ENCODE measurements at places on chromosomes 5 and 9.

- no peak for DNase-seq
Measured at GRCh38 chr9:128684065-128684324, 5.0 kb upstream of the SET start.

DNA sequence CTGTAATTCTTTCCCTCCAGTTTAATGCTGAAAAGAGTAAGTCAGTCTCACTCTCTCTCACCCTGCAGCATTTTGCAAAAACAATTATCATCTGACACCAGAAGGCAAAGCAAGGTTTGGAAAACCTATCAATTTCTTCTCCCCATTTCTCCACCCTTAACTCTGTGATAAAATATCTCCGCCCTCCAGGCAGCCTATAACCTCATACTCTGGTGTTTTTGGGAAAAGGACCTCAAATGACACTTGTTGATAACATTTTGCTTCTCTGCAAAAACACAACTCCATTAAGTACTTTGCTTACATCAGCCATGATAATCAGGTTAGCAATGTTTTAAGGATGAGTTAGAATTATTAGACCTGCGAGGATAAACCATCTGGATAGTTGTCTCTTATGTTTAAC, 2.3 kb downstream of the ANKH start:
- DNase-seq: no peak

- DNase-seq: no peak
Measured at GRCh38 chr5:1105350-1106265, 6.3 kb downstream of the SLC12A7 start.

- DNase-seq: no peak
Measured at GRCh38 chr5:113808956-113809355, 295.5 kb downstream of the YTHDC2 start.

DNA sequence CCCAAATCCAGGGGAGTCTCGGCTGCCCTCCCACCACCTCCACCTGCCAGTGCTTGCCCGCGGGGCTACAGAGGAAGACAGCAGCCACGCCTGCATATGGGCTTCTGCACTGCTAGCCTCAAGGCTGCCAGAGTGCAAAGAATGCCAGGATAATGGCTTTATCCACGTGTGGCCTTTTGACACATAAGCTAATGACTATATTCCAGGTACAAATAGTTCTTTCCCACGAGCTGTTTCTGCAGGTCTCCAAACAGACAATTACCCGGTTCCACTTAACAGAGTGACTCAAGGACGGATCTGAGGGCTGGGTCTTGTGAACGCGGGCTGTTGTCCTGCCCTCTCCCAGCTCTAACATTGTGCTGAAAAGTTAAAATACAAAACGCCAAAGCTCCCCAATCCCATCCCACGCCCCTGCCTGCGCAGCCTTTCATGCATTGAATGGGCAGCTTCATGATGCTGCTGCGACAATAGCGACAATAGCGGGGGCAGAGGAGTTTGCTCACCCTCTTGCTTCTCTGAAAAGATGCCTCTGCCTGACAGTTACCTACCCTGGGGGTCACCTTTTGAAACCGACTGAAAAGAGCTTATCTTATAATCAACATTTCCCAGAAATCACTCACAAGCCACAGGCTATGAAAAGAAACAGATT, 39.1 kb upstream of the MSH3 start:
- DNase-seq: no peak

DNA sequence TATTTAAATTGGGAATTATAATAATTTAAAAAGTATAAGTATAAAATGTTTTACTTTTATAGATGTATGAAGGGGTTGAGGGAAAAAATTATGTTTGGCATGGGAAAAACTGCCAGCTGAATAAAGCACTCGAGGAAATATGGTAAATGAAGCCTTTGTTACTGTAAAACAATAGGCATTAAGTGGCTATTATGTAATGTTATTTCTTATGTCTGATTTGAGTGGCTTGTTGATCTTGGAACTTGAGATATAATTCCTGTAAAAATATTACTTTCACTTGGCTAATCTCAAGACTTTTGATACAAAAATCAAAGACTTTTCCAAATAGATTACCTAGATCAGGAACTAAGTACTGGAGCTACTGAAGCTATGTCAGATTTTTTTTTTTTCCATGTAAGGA, 182.9 kb downstream of the CD180 start:
- DNase-seq: no peak

DNA sequence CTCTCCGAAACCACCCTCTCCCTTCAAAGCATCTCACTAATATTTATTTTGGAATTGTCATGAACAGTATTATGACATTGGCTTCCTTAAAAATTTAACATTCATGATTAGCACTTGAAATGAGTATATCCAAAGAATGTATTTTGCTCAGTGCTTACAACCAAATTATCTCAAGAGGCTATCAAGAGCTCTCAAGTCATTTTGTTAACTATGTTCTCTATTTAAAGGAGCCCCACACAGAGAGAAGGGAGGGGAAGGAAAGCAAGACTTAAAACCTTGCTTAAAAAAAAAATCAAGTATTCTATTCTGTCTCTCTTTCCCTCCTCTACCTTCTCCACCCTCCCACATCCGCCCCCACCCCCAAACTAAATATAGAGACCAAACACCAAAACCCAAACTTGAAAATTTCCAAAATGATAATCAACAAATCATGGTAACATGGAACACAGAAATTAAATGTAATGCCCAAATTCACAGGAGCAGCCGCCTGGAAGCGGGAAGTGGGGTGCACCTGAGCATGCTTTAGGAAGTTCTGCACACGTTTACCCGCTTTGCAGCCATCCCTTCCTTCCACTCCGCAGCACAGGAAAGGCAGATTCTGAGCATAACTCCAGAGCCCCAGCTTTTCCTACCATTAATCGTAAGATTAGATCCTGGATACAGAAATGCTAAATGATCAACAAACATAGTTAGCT, 66.9 kb downstream of the EBF1 start:
- no peak for DNase-seq

- no peak for DNase-seq
Measured at GRCh38 chr5:98781964-98782363, 8.5 kb downstream of the RGMB start.

GRCh38 chr9:1028501-1029190, 21.5 kb upstream of the DMRT2 start:
- DNase-seq: no peak

Measured in activated CD8-positive, alpha-beta memory T cell treated with anti-CD3 and anti-CD28 coated beads for 1 hour (primary cell).